Hepatocyte (in vitro differentiated cells): ENCODE measurements at places on chromosomes 2 and 18. TPM values are rescaled to one million over a fixed set of nuclear protein-coding genes. Genes with fewer than 3 reads are reported as not detected.

- no peak for DNase-seq
Observed at GRCh38 chr18:8938817-8939216, 163.7 kb upstream of the NDUFV2 start.

DNA sequence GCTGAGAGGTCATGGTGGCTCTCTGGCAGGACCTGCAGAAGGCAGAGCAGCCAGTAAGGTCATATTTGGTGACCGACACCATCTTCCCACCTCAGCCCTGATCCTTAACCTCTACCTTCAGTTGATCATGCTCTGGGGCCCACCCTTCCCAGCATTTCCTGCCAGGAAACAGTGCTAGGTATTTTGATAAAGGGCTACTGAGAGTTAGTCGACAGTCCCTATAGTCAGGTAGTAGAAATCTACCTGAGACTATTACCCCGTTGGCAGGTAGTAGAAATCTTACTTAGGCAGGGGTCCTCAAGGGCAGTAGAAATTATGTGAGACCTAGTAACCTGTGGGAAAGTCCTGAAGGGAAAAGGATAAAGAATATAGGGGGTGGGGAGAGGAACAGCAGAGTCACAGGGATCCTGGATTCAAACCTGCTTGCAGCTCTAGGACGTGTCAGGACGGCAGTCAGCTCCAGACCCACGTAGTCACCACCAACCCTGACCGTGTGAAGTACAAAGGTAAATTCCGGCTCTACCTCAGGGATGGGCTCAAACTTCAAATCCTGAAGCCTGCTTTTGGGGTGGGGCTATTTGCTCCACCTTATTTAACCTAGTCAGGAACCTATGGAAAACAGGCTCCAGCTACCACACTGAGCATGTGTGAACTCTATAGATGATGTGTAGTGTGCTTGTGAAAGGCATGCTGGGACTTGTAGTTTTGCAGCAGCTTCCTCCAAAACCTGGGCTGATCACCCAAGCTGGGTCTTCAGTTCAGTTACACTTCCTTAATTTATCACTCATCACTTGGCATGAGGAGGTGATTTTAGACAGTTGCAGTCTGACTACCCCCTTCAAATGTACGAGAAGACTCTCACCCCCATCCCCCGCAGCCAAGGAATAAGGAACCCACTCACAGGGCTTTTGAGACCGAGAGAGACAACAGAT lies at the start of gene DQX1:
TSS of gene DQX1 (minus strand) at position 515 of the 932 bp plus-strand sequence. CDS start at position 13, 502 bp downstream.
- peak; percentile 32 for DNase-seq

GRCh38 chr2:200189964-200190363 lies 116.5 kb upstream of the SPATS2L start:
- DNase-seq: no peak

DNA sequence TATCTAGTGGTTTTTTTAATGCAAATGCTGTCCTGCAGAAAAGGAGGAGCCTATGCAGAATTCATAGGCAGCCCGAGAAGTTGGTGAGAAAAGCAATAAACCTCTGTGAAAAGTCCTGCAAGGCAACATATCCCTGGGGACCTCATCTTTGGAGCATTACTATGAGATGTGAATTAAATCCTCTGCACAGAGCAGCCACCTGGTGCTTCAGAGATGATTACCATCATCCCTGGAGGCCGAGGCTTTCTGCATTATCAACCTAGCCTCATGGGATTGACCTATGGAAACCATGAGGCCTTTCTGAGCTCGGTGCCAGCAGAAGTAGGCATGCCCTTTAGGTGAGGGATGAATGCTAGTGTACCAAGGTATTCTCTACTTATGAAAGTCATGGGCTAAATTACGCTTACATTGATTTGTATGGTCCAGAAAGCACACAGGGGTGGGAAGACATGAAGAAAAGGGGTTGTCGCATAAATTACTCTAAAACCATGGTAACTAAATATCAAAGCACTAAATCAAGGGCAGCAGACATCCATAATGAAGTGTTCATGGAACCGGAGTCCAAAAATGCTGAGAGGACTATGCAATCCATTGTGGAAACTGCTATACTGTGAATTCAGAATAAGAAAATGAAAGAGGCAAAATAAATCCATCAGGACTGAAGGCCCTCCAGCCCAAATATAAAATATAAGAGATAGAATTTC lies 623.5 kb upstream of the DDX18 start:
- no peak for DNase-seq

CDKL4 gene
- 0.10 and 1.8 TPM in 2 replicates for total RNA-seq

FAM237A gene
- total RNA-seq: not detected in 2 replicates
